ENCODE measurements at places on chromosomes 1 and 21.

- peak; percentile 41 for DNase-seq
Observed at GRCh38 chr21:31334648-31335121, 9.4 kb downstream of the TIAM1 start.

DNA sequence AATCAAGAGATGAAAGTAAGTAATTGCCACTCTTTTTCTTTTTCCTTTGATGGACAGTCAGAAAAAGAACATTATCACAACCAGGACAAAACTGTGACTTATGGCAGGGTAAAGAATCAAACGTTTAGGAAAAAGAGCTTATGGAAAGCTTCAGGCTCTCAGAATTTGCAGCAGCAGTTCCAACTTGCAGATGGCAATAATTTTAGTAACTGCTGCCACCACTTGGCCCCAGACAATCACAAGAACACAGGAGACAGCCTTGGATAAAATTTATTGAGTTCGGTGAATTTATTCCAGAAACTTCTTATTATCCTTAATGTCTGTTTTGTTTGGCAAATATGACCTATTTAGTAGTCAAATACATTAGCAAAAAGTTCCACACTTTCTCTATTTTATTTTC, 804.4 kb downstream of the BRINP3 start:
- no peak for DNase-seq

- DNase-seq, result peak; percentile 59
Observed at GRCh38 chr1:47031059-47031458, 7.6 kb downstream of the CYP4X1 start.

DNA sequence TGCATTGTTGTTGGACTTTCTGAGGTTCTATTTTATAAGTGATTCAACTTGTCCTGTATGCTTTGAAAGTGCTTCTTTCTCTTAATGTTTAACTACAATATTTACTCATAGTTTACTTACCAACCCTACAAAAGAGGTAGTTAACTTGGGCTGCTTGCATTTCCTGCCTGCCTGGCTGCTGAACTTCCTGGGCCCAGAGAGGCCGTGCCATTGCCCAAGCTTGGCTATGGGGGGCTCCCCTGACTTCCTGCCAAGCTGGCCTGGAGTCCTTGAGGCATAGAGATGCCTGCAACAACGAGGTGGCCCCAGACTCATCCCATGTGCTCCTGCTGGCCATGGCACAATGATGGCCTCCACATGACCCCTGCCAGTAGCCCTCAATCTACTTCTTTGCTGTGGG, 361.6 kb upstream of the PLD5 start:
- DNase-seq, result no peak

GRCh38 chr1:205810448-205811157, 2.4 kb downstream of the SLC41A1 start:
- no peak for DNase-seq

- DNase-seq, result no peak
Observed at GRCh38 chr1:113252166-113252565, 138.1 kb upstream of the MAGI3 start.

Measured in body of pancreas (tissue), 4 donors.